Karpas-422 (cell line): ENCODE measurements at places on chromosomes 3 and 15.

DNA sequence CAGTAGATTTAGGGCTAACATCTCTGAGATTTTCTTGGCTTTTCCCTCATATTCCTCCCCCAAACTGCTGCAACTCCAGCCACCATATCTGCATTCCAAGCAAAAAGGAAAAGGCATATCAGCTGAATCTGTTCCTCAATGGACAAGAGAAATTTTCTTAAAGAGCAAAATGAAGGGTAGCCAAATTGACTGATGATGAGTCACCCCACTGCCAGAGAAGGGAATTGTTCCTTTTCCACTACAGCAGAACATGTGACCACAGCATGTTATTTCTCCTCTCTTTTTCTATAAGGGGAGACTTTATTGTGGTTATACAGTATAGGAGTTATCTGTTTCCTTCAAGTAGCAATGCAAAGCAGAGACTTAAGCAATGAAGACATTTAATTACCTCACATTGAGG is 172.5 kb downstream of the MTHFS start:
- no peaks in the 10 kb centered on the region for H3K4me1 ChIP-seq
- no peaks in the 10 kb centered on the region for H3K27me3 ChIP-seq
- H3K27ac ChIP-seq, result no peak overlapping the region
- no peaks in the 10 kb centered on the region for H3K36me3 ChIP-seq

DNA sequence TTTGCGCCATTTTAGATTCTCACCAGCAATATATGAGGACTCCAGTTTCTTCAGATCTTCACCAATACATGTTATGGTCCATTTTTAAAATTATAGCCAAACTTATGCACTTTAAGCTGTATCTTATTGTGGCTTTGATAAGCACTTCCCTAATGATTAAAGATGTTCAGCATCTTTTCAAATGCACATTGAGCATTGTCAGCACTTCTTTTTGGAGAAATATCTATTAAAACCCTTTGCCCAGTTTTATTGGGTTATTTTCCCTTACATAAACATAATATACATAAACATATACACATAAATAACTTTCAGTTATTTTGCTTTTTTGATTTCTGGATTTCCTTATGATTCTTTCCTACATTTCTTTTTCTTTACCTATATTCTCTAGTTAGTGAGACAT is 83.8 kb downstream of the ROBO1 start:
- no peak overlapping the region for H3K4me3 ChIP-seq
- H3K36me3 ChIP-seq, result no peaks in the 10 kb centered on the region
- no peaks in the 10 kb centered on the region for H3K27me3 ChIP-seq
- no peak for DNase-seq
- H3K27ac ChIP-seq, result no peak overlapping the region
- no peaks in the 10 kb centered on the region for H3K4me1 ChIP-seq

DNA sequence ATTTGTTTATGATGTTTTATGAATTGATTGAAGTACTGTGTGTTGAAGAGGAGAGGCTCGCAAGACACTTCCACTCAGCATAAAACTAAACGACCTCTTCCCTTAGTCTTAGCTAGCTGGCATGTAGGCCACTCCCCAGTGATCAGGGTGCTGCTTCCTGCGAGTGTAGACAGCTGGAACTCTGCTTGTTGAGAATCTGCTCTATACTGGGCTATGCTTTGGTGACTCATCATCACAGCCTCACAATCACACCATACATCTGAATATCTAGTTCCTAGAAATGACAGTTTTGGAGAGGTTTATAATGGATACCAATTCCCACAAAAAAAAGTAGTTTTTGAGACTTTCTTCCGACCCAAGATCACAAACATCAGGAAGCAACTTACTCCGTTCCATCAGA is 1.5 kb upstream of the SLC24A5 start:
- H3K4me1 ChIP-seq, result peaks cover 13% of the 10 kb centered on the region
- no peaks in the 10 kb centered on the region for H3K27me3 ChIP-seq
- H3K36me3 ChIP-seq, result no peaks in the 10 kb centered on the region
- no peak for DNase-seq

- H3K36me3 ChIP-seq, result no peaks in the 10 kb centered on the region
- no peak overlapping the region for H3K4me3 ChIP-seq
- no peak overlapping the region for H3K27ac ChIP-seq
- 0 out of 2 replicates have a peak, but pooled peaks cover under 1% of the 10 kb centered on the region for H3K4me1 ChIP-seq
- H3K27me3 ChIP-seq, result no peaks in the 10 kb centered on the region
- no peak for DNase-seq
These were observed 15.1 kb upstream of the TOP2B start for GRCh38 chr3:25679642-25680302.

DNA sequence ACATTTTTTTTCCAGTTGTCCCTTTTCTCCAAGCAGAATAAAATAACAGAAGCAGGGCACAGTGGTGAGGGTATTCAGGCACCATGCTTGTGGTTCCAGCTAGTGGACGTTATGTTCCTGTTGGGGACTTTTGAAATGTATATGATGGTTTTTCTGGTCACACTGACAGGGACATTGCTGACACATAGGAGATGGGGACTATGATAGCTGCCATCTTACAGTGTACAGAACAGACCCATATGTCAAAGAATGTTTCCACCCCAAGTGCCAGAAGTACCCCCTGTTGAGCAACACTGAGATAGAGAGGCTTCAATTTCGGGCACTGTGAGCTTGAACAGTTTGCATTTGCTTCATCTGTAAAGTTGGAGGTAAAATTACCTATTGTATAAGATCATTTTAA is 38.6 kb downstream of the MCTP2 start:
- no peak for DNase-seq
- H3K27me3 ChIP-seq, result no peaks in the 10 kb centered on the region
- peaks cover 76% of the 10 kb centered on the region for H3K4me1 ChIP-seq
- no peak overlapping the region for H3K4me3 ChIP-seq
- H3K36me3 ChIP-seq, result 0 out of 2 replicates have a peak, but pooled peaks cover 3% of the 10 kb centered on the region
- H3K27ac ChIP-seq, result peak overlapping the region; percentile 37
